ENCODE measurements at places on chromosomes 6 and 20.

- DNase-seq = no peak
Observed at GRCh38 chr6:108648191-108648590, 87.5 kb downstream of the FOXO3 start.

DNA sequence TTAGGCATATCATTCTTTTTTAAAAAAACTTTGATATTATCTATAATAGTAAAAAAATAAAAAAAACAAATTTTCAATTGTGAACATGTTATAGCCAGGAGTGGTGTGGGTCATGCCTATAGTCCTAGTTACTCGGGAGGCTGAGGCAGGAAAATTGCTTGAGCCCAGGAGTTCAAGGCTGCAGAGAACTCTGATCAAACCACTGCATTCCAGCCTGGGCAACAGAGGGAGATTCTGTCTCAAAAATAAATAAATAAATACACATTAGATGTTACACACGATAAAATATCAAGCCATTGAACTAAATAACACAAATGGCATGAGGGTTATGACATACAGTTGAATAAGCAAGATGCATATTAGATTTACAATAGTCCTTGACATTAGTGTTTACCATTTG, 27.9 kb upstream of the MYMX start:
- no peak for DNase-seq

- no peak for DNase-seq
Observed at GRCh38 chr6:111441678-111442243, 41.3 kb downstream of the REV3L start.

DNA sequence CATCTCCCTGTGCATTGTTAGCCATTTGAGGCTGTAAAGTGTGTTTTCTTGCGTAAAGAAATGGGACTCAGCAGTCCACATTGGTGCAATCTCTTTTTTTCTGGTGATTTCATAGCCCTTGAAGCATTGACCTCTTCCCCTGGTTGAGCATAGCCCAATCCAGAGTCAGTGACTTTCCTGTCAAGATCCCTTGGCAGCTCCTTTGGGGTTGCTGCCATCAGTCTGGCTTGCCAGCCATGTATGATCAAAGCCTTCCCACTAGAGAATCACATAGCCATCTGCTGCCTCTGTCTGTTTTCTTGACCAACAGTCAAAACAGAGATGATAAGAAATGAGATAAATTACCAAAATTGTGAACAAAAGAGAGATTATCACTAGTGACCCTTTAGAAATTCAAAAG, 19.6 kb downstream of the HLA-A start:
- no peak for DNase-seq

DNA sequence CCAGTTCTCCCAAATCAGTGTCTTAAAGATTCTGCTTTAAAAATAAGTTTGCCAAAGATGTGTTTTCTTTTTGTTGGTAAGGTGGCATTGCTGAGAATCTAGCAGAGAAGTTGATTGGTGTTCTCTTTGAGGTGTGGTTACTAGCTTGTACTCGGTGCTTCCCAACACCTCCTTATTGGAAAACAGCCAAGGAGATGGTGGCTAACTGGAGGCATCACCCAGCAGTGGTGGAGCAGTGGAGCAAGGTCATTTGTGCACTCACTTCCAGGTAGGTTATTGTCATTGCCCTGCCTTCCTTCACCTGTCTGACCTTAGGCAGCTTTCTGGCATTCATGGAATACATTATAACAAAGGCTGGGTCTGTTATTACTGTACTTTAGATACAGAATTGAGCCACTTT, 26.7 kb downstream of the RALGAPB start:
- DNase-seq = no peak

DNA sequence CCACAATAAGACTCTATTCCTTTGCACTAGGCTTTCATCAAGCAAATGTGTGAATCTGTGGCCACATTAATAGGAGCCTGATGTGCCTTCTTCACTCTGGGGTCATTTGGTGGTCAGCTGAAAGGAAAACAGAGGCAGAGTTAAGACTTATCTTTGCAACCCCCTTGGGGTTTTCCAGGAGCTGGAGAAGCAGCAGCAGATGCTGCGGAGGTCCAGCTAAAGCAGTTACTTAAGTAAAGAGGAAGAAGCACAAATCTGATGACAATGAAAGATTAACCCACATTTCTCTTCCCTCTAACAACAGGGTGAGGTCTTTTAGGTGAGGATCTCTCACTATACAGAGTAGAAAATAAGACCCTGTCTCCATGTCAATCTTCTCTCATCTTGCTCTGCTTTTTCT, 45.4 kb upstream of the QKI start:
- no peak for DNase-seq

GRCh38 chr6:122476131-122476530, 4.5 kb upstream of the SERINC1 start:
- DNase-seq = peak; percentile 63

DNA sequence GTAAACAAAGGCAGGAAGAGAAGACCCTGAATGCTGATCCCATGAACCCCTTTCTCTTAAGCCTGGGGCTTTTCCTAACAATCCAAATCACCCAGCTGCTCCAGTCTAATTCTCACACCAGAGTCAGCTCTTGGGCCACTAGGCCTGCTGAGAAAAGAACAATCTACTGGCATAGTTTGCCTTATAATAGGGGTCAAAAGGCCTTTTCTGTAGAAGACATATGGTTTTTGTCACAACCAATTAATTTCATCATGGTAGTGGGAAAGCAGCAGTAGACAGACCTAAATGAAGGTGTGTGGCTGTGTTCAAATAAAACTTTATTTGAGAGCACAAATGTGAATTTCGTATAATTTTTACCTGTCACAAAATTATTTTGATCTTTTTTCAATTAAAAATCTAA, 994.7 kb upstream of the EPHA7 start:
- no peak for DNase-seq

- peak; percentile 35 for DNase-seq
Observed at GRCh38 chr6:1612299-1612973, 2.7 kb downstream of the FOXC1 start.

DNA sequence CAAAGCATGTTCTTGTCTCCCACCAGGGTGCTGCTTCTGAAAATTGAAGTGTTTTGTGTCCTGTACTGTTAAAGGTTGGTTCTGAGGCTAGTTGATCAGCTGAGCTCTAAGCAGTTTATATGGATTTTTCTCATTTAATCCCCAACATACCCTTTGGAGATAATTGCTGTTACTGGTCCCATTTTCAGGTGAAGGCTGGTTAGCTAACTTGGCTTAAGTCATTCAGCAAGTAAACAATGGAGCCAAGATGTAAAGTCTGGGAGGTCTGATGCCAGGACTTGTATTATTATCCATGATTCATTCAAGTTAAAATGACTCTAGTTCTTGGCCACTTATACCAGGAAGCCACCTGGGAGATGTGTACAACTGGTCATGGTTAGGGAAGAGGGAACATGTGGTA, 42.5 kb upstream of the FERMT1 start:
- no peak for DNase-seq

DNA sequence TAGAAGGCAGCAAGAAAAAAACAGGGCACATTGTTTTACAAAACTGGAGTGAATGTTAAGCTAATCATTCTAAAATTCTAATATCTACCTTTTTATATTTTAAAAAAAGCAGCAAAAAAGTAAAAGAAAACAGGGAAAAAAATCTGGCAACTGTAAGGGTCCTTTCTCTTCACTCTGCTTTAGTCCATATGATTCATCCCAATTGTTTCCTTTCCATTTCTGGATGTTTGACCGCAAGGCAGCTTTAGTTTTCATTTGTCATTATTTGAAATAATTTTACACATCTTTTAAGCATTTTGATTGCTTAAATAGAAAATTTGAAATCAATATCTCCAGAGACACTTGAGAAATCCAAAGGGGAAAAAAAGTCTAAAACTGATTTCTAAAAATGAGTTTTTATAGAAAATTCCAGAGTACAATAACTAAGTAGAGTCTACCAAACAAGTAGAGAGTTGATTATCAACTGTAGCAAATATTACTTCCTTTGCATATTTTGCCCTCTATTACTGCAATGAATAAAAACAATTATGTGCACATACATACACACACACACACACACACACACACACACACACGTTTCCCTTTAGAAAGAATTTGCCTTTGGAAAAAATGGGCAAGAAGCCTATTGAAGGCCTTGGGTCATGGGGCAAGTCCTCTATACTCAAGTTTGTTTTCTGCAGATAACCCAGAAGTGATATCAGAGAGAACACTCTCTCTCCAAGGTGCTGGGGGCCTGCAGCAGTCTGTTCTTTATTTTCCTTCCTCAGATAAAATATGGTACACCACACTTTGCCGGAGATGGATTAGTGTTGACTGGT, 259.7 kb downstream of the HACE1 start:
- DNase-seq = no peak

GRCh38 chr6:108673602-108674001, 112.9 kb downstream of the FOXO3 start:
- DNase-seq = peak; percentile 3

Data from DMS53 (cell line).